SIG-M5 (cell line): ENCODE measurements at places on chromosomes 12 and 14.

DNA sequence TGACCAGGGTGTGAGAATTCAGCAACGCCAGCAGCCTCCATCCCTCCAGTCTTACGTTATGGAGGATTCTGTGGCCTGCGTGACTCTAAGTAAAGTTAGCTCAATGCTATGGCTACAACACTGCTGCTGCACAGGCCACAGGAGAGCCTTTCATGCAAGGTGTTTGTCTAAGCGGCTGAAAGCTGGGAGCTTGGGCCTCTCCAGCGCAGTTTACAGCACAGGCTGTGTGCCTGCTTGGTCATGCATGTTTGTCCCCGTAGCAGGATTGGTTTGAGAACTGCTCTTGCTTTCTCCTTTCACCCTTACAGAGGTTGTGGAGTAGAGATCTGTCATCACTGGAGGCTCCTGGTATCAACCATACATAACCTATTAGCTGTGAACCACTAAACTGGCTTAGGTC lies 113.1 kb upstream of the TMCC3 start:
- no peak for DNase-seq

DNA sequence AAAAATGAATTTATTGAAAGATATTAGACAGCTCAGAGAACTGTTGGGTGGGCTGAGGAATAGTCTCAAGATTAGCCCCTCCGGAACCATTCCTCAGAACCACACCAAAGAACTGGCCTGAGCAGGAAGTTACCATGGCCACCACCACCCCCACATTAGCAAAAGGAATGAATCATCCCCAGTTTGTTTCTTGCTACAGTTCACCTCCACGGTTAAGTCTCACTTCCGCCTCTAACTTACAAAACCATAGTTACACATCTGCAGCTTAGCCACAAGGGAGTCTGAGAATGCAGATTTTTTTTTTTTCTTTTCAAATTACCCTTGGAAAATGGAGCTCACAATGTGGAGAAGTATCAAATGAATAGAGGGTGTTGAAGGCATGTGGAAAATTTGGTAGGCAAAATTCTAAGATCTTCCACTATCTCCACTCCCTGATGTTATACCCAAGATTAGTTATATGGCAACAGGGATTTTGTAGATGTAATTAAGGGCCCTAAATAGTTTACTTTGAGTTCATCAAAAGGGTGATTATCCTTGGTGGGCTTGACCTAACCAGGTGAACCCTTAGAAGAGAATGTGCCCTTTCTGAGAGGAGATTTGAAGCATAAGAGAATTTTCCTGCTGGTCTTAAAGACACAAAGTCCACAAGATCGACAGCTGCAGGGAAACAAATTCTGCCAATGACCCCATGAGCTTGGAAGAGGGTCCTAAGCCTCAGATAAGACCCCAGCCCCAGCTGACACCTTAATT lies 129.8 kb upstream of the KRR1 start:
- peak; percentile 81 for DNase-seq

DNA sequence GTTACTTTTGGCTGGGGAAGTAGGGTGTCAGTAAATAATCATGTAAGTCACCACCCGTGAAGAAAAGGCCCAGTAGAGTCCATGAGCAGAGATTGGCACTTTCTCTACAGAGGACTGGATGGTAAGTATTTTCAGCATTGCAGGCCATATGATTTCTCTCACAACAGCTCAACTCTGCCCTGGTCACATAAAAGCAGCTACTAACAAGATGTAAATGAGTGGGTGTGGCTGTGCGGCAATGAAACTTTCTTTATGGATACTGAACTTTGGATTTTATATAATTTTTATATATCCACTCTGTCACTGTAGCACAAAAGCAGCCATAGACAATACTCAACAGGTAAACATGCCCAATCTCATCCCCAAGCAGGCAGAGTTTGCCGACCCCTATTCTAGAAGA lies 343.6 kb downstream of the GLT1D1 start:
- no peak for DNase-seq

DNA sequence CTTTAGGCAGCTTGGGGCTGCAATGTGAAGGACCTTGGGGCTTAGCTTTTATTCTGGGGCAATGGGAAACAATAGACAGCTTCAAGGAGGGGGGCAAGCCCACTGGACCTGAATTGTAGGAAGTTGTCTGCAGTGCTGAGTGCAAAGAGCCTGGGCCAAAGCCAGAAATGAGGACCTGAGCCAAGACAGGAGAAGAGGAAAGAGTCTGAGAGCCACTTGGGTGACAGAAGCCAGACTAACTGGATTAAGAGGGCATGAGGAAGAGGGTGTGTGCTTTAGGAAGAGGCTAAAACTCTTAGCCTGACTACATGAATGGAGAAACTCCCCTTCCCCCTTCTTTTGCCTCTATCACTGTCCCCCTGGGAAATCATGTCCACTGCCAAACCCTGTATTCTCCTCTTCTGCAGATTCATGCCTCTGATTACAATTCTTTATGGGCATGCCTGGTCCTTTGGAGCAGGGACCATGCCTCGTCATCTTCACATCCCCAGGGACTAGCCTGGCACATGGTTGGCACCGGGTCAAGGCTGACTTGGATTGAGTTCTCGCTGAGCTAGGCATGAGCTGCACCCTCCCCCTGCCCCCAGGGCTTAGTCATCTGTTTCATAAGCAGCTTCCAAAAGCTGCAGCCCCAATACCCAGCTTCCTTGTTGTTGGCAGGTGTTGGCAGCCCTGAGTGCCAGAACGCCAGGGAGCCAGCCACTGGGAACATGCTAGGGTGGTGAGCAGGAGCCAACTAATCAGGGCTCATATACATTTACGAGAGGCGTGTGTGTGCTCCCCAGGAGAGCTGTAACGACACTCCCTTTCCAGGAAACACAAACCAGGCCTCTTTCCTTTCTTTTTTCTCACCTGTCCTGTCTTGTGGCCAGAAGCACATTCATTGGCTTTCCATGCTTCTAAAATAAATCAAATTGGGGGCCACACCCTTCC lies 27.7 kb upstream of the JDP2 start:
- no peak for DNase-seq

GRCh38 chr12:75754698-75755097 lies 243.3 kb upstream of the KRR1 start:
- DNase-seq, result no peak
